G401 (cell line): ENCODE measurements at places on chromosomes 12 and 14. TPM values are rescaled to one million over a fixed set of nuclear protein-coding genes. Genes with fewer than 3 reads are reported as not detected.

The MOAP1 gene
- total RNA-seq = 38.7 and 47.2 TPM in 2 replicates

The SPX gene
- 0.47 and 4.2 TPM in 2 replicates for total RNA-seq

DNA sequence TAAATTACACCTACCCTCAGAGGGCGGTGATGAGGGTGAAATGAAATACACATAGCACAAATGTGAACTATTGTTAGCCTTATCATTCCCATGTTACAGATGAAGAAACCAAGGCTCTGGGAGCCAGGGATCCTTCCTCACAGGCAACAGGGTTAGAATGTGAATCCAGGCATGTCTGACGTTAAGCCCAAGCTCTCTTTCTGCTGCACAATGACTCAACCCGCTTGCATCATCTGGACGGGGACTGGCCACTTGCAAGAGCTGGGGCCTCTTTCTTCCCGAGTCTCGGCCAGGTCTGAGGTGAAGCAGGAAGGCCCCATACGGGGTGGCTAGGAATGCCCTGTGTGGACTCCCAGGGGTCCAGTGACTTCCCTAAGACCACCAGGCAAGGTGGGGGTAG lies 105.2 kb downstream of the RBM19 start:
- no peak for DNase-seq

DNA sequence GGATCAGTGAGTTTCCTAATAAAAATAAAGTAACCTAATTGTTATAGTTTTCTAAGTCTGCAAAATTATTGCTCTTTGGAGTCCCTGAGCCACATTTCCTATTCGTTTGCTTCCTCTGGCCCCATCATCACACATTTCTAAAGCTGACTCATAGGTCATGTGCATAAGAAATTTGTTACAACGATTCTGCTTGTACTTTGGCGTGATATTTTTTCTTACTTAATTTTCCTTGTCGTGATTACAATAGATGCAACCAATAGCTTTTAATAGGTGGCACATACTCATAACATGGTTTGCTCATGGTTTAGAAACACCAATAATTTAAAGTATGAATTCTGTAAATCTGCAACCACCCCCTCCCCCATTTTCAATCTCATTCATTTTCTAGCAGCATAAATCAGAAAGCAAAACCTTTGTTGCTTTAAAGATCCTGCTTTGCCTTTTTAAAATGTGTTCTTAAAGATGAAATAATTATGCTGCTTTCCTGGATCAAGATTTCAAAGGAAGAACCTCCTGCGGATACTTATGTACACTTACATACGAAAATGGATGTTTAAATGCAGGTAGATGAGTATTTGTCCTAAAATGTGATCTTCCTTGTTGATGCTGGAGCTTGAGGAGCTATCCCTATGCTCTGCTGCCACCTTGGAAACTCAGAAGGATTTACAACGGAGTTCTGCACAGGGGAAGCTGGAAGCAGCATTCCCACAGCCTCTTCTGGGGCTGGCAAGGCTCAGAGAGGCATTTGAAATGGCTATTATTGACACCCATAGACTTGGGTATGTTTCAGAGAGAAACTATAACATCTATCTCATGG lies 1.7 kb upstream of the FLRT2 start:
- peak; percentile 28 for DNase-seq

The RDH12 gene
- 0.43 TPM in 1 of 2 replicates, not detected in the other for total RNA-seq

The WNT5B gene
- 8.0 and 13.5 TPM in 2 replicates for total RNA-seq

DNA sequence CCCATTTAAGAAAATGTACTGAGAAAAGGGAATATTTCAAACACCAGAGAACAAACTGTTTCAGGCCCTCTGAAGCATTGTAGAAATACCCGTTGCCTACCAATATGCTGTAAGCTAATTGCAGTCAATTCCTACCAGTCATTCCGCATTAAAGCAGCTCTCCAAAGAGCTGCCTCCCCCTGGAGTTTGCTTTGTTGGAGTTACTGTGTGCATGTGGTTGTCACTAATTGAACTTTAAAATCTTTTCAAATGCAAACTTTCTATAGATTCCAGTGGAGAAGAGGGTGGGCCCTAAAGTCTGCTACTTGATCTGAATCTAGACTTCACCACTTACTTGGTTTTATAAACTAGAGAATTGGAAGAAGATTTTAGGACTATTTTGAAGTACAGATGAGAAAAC lies 112.7 kb downstream of the PLXNC1 start:
- DNase-seq = no peak

DNA sequence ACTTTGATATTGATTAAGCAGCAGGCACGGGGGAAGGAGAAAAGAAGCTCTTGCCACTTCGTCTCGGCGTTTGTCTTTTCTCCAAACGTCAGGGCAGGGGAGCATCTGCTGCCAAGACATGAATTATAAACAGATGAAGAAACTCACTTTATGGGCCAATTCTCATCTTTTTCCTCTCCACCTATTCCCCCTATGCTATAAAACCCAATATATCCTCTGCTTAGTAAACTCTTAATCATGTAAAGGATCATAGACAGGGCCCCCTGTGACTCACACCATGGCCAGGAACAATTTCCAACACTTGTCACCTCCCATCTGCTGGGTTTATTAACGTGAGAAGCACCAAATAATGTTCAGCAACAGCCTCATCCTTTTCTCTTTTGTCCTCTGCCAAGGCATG lies 1092.1 kb upstream of the TMEM132C start:
- peak; percentile 10 for DNase-seq

The LUM gene
- total RNA-seq = not detected in 2 replicates

The RHOJ gene
- total RNA-seq = not detected in 2 replicates

DNA sequence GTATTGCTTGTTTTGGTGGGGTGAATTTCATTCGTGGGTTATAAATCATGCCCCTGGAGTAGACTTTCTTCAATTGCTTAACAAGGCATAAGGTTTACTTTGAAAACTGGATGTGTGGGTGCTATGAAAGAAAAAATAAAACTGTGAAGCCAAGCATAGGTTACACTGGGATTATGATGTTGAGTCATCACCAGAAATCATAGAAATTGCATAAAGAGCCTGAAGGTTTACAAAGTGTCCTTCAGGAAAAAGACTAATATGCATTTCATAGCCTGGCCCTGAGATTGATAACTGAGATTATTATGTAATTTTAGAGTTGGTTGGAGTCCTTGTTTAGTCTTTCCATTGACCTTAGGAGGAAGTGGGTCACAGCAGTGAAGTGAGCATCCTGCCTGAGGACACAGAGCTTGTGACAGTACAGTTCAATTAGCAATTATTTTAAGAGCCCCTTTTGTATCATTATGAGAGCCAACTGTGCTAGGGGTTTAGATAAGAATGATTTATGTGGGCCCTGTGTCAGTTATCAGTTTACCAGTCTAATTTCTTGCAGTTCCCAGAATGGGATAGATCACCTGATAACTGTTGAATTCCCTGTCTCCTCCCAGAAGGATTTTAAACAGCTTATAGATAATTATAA lies 13.6 kb downstream of the LRRK2 start:
- no peak for DNase-seq

- DNase-seq = no peak
Observed at GRCh38 chr12:53939141-53940108, 794 bp downstream of the HOXC13 start.

The FAM161B gene
- total RNA-seq = 1.6 and 1.8 TPM in 2 replicates

DNA sequence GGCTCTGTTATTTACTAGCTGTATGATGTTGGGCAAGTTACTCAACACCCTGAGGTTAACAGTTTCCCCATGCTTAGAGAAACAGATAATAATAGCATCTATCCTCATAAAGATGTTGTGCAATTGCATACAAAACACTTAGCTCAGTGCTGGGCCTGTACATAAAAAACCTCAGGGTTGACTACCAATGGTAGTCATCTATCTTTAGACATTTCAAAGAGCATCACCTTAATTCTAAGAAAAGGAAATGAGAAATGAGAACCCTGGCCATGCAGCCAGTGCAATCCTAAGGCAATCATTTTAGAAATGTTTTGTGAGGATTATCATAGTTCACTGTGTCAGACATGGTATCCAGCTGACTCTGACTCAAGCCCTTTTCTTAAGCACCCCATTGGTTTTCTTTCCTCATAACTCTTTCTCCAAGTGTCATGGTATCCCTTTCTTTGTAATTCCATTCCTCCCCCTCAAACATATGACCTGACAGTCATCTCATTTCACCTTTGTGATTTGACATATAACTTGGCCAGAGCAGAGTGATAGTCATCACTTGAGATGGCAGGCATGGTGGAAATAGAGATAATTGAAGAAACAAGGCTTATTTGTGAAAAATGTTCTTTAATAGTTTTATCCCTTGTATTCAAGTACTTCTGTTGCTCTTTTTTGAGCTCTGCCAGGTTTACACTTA lies 29.5 kb upstream of the OSBPL8 start:
- no peak for DNase-seq

DNA sequence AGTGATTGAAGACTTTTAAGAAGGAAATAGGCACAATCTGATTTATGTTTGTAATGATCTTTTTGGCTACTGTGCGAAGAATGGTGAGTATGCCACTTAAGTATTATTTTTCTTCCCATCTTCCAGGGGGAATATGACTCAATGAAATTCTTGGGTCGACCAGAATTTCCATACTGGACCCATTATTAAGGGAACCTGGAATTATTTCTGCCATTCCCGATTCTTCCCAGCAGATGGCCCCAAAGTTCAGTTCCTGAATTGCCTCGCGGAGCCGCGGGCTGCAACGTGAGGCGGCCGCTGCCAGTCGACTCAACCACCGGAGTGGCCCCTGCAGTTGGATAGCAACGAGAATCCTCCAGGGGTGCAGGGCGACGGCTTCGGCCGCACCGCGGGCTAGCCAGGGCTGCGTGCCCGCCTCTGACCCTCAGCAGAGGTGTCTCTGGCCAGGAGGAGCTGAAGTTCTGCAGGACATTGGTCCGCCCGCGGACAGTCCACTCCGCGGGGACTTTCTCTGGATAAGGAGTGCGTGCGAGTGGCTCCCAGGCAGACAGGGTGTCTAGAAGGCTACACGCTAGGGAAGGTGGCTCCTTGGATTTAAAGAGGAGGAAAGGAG lies 628 bp upstream of the TSHR start:
- DNase-seq = peak; percentile 65

DNA sequence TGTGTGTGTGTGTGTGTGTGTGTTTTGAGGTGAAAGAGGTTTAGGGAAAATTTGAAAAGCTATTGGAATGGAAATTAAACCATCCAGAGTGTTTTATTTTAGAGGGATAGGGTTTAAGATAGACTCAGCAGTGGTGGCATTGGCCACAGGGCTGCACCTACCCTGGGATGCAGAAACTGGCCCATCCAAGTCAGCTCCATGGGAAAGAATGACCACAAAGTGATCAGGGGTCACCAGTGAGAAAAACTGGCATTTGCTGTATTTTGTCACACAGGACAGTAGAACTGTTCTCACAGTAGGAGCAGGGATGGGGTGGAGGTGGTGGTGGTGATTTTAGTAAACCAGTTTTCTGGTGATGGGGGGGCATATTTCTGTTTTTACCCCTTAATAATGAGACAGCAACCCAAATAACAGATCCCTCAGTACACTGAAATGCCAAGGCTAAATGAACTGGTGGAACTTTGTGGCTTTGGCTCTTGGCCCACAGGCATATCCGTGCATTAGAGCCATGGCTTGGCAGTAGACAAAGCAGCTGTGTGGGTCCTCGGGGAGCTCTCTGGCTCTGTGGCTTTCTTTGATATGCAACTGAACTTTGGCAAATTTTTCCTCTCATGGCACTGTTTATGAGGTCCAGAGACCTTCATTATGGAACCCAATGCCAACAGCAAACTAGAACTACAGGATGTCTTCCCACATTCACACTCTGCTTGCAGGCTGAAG lies 348.3 kb downstream of the ZFP36L1 start:
- no peak for DNase-seq

The SERPINA1 gene
- not detected in 2 replicates for total RNA-seq
